GM12878 (cell line): ENCODE measurements at places on chromosomes 7 and 10. TPM values are rescaled to one million over a fixed set of nuclear protein-coding genes. Genes with fewer than 3 reads are reported as not detected.

Gene SSC4D
- total RNA-seq, result 0.41 and 0.72 TPM in 2 replicates

Gene KIAA1549
- 0.74 and 0.82 TPM in 2 replicates for total RNA-seq

Gene SLC39A12
- 0.64 and 0.67 TPM in 2 replicates for total RNA-seq

Gene SOSTDC1
- total RNA-seq, result not detected in 2 replicates

Gene RBP3
- not detected in 2 replicates for total RNA-seq

Gene ZNF488
- not detected in 2 replicates for total RNA-seq

Gene ABCF2
- total RNA-seq, result 52.8 and 58.1 TPM in 2 replicates

Gene NOS3
- 0.32 and 0.92 TPM in 2 replicates for total RNA-seq

Gene CH25H
- not detected in 2 replicates for total RNA-seq

Gene ACTL6B
- not detected in 2 replicates for total RNA-seq

Gene OPALIN
- total RNA-seq, result not detected in 2 replicates

Gene CPA2
- total RNA-seq, result 1.4 and 1.9 TPM in 2 replicates

Gene HGF
- total RNA-seq, result 1.2 and 1.5 TPM in 2 replicates

Gene PHF14
- total RNA-seq, result 32.5 and 35.3 TPM in 2 replicates

Gene ACSL5
- 40.3 and 40.4 TPM in 2 replicates for total RNA-seq

Gene FZD1
- 0.56 TPM in 2 replicates for total RNA-seq

Gene SFXN4
- 39.7 and 45.3 TPM in 2 replicates for total RNA-seq

Gene CTAGE8
- total RNA-seq, result 0.67 and 1.4 TPM in 2 replicates

Gene GTF2IRD1
- total RNA-seq, result 2.6 and 3.0 TPM in 2 replicates

Gene AS3MT
- total RNA-seq, result not detected in 2 replicates

Gene MET
- 0.21 TPM in 2 replicates for total RNA-seq

Gene CD36
- 113 and 117 TPM in 2 replicates for total RNA-seq

Gene CLCN1
- total RNA-seq, result not detected in 2 replicates

Gene ABCA13
- total RNA-seq, result 0.03 TPM in 1 of 2 replicates, not detected in the other

Gene AUTS2
- 51.6 and 55.6 TPM in 2 replicates for total RNA-seq

Gene MYOZ1
- total RNA-seq, result 0.66 and 0.67 TPM in 2 replicates

Gene PNLIPRP1
- 0.74 and 1.5 TPM in 2 replicates for total RNA-seq

Gene PPP1R9A
- 0.16 TPM in 1 of 2 replicates, not detected in the other for total RNA-seq

Gene SPDYE8
- total RNA-seq, result not detected in 2 replicates

Gene LRIT1
- not detected in 2 replicates for total RNA-seq

Gene OR6B1
- not detected in 2 replicates for total RNA-seq

Gene TEX36
- not detected in 2 replicates for total RNA-seq

Gene CADPS2
- 0.18 and 0.53 TPM in 2 replicates for total RNA-seq

Gene TAS2R5
- total RNA-seq, result 0.44 and 0.45 TPM in 2 replicates

Gene GSAP
- total RNA-seq, result 17.4 and 24.1 TPM in 2 replicates

Gene LRIT2
- total RNA-seq, result not detected in 2 replicates

Gene GPR146
- total RNA-seq, result 0.51 and 1.1 TPM in 2 replicates

Gene GOT1
- 35.6 and 36.4 TPM in 2 replicates for total RNA-seq

Gene AGAP9
- 4.0 and 4.4 TPM in 2 replicates for total RNA-seq

Gene VWDE
- total RNA-seq, result 0.74 and 1.5 TPM in 2 replicates

Gene EVX1
- not detected in 2 replicates for total RNA-seq

Gene SLC26A3
- 0.46 and 0.53 TPM in 2 replicates for total RNA-seq

Gene SORBS1
- 0.51 and 0.56 TPM in 2 replicates for total RNA-seq

Gene OR6V1
- not detected in 2 replicates for total RNA-seq

Gene ACBD7
- total RNA-seq, result 0.27 and 0.74 TPM in 2 replicates

Gene RAB11FIP2
- 7.2 and 8.1 TPM in 2 replicates for total RNA-seq
